Central memory CD4-positive, alpha-beta T cell (primary cell): ENCODE measurements at places on chromosomes 5 and 9.

- no peak for DNase-seq
Observed at GRCh38 chr9:4739587-4740387, 1.2 kb downstream of the AK3 start.

- DNase-seq = no peak
Observed at GRCh38 chr5:8848997-8849594, 696.8 kb downstream of the SEMA5A start.

DNA sequence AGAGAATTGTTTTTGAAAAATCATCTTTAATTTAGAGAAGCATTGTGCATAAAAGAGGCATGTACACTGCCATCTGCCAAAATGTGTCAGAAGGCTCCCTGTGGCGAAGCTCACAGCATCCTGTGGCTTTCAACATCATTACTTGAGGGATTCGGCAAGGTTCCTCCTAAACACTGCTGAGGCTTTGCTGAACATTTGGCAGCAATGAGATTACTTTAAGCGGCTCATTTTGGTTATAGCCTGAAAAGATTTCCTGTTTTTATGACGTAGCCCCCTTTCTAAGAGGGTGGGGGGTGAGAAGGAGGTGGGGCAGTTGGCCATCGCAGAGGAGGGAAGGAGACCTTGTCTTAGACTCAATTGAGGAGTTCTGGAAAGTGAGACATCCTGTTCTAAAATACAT is 469.4 kb downstream of the RASEF start:
- no peak for DNase-seq

GRCh38 chr5:11547730-11548129 is 356.5 kb downstream of the CTNND2 start:
- DNase-seq = no peak

DNA sequence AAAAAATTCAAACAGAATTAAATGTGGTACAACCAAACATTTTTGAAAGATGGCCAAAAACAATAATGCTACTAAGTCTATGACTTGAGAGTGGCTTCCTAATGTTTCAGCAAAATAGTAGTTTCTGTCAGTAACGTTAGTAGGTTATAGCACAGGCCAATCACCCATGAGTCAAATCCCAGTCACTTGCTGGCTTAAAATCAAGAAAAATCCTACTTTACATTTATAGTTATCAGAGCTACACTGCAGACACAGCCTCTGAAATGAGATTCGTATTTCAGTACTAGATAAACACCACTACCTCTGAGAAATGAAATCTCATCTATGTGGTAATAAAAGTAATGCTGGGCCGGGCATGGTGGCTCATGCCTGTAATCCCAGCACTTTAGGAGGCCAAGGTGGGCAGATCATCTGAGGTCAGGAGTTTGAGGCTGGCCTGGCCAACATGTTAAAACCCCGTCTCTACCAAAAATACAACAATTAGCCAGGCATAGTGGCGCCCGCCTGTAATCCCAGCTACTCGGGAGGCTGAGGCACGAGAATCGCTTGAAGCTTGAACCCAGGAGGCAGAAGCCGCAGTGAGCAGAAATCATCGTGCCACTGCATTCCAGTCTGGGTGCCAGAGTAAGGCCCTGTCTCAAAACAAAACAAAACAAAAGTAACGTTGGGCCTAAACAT is 6.1 kb downstream of the ZDHHC21 start:
- no peak for DNase-seq

GRCh38 chr9:31745886-31746285 is 638.6 kb upstream of the ACO1 start:
- DNase-seq = no peak

DNA sequence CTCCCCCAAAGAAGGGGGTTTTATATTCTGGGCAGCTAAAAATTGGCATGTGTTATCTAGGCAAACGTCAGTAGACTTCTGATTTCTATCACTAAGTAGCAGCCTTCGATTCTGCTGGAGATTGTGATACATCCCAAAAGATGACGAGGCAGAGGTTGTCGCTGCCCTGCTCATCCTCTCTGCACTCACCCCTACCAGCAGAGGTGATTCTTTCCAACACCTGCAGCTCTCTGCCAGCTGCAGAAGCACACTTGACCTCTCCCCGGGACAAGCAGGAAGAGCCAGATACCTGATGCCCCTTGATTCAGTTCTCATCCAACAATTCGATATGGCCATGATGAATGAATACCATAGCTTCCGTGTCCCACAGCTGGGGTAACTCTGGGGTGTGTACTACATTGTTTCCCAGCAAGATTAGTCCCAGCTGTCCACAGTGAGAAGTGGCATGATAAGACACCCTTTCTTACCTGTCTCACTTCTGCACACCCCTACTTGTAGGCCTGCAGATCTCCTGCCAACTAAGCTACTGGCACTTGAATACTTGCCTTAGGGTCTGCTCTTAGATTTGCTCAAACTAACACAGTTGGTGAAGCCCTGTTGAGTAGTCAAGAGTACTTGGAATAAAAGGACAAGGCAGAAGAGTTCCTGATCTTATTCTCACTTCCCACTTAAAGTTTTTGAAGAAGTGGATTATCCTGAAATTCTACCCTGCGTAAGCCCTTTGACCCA is 37.6 kb upstream of the SMAD5 start:
- DNase-seq = no peak

- no peak for DNase-seq
Observed at GRCh38 chr5:166957782-166958181, 1333.7 kb upstream of the WWC1 start.

- no peak for DNase-seq
Observed at GRCh38 chr9:79565245-79565644, 6.5 kb upstream of the TLE4 start.

GRCh38 chr9:14402583-14402982 is 88.6 kb upstream of the NFIB start:
- no peak for DNase-seq

GRCh38 chr5:33794550-33795181 is 97.1 kb downstream of the ADAMTS12 start:
- DNase-seq = no peak

DNA sequence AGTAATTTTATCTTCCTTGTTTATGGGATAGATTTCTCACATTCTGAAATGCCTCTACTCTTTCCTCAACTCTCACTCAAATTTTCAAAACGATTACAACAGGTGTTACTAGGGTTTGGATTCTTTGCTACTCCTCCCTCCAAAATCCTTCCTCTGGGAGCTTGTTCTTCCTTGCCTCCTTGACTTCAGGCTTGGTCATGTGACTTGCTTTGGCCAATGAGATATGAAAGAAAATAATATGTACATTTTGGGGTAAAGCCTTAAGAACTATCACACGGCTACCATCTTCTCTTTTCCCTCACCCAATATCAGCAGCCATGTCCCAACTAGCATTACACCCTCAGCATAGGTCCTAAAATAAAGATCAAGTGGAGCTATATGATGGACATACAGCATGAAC is 28.8 kb upstream of the SLC1A1 start:
- no peak for DNase-seq

GRCh38 chr9:134204991-134205578 is 40.7 kb upstream of the RNU6ATAC start:
- DNase-seq = no peak

GRCh38 chr5:173602423-173602822 is 14.0 kb downstream of the BOD1 start:
- DNase-seq = no peak

- no peak for DNase-seq
Observed at GRCh38 chr5:137341831-137342230, 157.3 kb downstream of the SPOCK1 start.

- DNase-seq = no peak
Observed at GRCh38 chr9:78115073-78115472, 83.5 kb upstream of the GNAQ start.

DNA sequence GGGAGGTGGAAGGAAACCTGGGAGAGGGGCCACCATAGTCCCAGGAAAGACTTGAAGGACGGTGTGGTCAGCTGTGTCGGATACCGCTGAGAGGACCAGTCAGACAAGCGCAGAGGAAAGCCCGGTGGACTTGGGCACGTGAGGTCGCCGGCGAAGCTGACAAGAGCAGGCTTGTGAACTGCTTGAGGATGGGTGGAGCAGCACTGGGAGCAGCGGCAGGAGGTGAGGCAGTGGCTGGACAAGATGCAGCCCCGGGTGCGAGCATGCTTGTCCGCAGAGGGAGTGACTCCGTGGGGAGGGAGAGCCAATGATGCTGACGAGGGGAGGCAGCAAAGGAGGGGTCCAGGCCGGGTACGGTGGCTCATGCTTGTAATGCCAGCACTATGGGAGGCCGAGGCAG is 18.3 kb upstream of the CD74 start:
- DNase-seq = no peak

DNA sequence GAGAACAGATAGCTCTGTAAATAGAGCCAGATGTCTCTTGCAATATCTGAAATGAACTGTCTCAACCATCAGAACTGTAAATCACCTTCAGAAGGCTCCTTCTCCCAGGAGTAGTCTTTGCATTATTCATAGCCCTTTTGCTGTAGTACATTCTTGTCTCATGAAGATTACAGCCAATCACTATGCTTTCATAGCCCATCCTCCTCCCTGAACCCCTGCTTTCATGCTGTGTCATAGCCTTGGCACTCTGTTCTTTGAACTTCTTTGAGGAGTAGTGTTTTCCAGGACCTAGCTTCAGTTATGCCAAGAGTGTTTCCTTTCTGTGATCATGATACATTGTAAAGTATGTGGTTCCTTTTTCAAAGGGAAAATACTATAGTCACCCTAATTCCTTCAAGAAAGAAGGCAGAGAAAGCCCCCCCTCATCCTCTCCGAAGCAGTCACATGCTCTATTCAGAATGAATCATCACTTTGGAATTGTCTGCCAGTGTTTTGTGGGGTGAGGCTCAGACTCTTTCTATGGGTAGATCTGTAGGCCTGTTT is 61.1 kb downstream of the GRIA1 start:
- DNase-seq = no peak

- peak; percentile 58 for DNase-seq
Observed at GRCh38 chr9:127869310-127870152, 7.9 kb downstream of the AK1 start.

DNA sequence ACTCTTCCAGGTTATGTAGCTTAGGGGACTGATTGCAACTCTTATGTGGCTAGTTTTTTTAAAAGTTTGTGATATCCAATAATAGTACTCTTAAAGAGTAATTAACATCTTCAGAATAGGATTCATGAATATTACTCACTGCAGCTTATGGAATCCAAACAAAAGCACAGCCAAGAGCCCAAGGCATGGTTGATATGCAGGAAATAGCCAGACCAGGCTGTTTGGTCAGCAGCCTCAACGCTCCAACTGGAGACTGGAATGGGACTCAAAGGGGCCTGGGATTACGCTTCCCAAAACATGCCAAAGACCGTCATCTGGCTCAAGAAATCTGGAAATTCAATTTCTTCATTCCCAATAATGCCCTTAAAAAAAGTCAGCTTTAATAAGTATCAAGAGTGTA is 268.6 kb downstream of the SEC61B start:
- DNase-seq = no peak

DNA sequence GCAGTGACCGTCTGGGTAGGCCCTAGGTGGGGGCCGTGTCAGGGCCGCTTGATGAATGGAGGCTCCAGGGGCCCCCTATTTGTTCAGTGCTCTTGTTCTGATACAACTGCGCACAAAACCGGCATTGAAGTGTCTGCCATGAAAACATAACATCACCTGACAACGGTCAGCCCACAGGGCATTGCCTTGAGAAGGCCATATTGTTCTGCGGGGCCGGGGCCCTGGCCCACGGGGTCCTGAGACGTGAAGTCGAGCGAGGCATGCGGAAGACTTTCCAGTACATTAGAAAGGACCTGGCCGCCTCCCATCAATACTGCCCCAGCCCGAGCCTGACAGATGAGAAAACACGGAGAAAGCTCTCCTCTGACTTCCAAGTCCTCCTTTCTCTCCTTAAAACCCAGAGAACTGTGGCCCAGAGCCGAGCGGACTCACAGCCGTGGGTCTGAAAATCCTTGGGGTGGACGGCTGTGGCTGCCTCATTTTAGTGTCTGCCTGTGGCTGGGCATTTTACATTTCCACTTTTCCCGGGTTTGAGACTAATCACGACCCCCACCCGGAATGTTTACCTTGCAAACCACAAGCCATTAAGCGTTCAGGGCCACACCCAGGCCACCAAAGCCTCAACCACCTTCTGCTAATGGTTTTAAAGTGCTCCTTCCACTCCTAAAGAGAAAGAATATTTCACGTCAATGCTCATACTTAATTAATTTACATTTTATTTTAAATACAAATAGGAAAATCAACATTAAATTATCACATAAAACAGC is 391.0 kb upstream of the IRX2 start:
- no peak for DNase-seq

DNA sequence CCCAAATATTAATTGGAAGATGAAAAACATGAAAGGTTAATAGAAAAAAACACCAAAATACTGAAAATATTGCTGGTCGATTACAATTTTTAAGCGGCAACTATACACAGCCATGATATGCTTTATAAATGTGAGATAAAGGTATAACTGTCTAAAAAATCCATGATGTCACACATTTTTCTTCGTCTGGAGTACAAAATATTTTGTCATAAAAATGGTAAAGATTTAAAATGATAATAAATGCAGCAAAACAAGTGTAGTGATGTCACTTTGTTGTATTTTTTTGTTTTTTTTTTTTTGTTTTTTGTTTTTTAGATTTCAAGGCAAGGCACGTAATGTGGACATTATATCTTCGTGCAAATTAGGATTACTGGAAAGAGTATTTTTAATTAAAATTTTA is 227.4 kb downstream of the NFIB start:
- DNase-seq = no peak

GRCh38 chr9:136549010-136549980 is 3.4 kb upstream of the NOTCH1 start:
- no peak for DNase-seq

GRCh38 chr5:125659316-125660023 is 763.7 kb upstream of the GRAMD2B start:
- DNase-seq = no peak

GRCh38 chr5:82794876-82795275 is 282.3 kb downstream of the TMEM167A start:
- DNase-seq = no peak

DNA sequence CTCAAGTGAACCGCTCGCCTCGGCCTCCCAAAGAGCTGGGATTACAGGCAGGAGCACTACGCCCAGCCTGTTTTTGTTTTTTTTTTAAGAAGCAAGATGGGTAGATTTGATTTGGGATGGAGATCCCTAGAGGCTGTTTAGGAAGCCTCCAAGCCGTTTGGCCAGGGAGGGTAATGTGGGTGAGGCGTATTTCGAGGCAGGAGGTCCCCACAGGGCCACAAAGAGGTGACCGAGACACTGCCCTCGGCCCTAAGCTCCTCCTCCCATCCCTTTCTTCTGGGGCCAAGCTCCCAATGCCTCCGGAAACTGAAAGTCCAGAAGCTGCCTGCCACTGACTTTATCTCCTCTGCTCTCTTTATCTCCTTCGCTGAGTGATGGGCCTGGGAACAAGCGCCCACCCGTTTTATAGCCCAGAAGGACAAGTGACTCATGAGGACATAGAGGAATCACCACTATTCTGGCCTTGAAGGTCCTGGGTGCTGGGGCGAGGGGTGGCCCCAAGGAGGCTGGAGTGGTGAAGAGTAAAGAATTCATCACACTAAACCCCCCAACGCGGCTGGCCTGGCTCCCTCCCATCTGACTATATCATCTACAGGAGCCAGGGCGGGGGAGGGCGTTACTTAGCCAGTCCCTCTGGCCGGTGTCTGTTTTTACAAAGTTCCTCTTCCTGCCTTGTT is 2.0 kb upstream of the RALGDS start:
- DNase-seq = no peak
